T-helper 1 cell (primary cell): ENCODE measurements at places on chromosomes 4 and X.

DNA sequence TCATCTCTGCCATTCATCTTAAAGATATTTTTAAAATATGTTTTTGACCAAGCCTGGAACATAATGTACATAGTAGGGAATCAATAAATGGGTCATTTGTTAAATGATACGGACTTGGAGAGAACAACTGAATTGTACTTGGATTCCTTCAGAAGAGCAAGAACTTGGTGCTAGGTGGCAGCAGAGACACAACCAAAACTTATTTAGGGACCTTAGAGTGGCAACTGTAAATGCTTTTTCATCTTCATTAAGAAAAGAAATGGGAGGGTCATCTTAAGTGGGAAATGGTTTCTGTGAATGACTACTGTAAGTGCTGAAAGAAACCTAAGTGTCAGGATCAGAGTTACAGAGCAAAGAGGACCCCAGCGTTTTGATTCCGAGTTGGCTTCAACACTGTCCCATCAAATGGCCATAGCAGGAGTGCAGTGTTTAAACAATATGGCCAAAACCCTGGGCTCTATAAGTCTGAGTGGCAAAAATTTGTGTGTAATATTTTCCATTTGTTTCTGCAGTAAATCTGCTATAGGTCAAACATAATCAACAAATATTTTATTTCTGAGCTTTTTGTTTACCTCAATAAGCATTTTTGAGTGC, 213.6 kb downstream of the PALLD start:
- DNase-seq = no peak

DNA sequence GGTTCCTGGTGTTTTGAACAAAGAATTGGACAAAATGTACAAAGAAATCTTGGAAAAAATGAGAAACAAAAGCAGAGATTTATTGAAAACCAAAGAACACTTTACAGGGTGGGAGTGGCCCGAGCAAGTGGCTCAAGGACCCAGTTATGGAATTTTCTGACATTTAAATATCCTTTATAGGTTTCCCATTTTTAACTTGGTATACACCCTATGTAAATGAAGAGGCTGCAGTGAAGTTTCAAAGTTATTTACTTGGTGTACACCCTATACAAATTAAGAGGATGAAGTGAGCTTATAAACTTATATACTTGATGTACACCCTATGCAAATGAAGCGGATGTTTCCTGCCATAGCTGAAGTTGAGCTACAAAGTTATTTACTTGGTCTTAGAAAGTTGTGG, 4.7 kb downstream of the NLRP2B start:
- DNase-seq = no peak

DNA sequence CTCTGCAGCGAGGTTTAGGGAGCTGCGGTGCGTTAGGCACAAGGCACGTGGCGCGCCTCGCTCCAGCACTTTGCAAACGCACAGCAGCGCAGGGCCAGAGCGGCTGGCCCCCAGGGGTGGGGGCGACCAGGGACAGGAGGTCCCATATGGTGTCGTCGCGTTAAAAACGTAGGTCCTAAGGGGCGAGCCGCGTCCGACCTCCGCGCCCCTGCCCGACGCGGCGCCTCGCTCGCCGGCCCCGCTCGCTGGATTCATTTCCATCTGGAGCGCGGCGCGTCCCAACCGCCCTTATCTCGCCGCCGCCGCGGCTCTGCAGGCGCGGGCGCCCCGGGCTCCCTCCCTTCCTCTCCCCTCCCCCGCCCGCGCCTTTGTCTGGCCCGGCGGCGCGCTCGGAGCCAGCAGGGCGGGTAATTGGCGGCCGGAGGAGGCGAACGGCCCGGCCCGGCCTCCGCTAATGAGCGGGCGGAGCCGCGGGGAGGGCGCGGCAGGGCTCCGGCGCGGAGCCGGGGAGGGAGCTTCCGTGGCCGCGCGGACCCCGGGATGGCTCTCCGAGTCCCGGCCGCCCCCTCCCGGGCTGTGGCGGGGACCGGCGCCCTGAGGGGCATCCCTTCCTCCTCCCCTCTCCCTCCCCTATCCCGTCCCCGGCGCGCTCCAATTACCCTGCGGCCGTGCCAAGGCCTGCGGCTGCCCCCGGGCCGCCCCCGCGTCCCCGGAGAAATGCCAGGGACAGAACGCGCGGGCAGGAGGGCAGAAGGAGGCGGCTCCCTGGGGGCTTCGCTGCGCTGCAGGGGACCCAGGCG, 409.0 kb downstream of the BCOR start:
- no peak for DNase-seq

GRCh38 chrX:136767104-136767941, 13.4 kb downstream of the ARHGEF6 start:
- peak; percentile 44 for DNase-seq

DNA sequence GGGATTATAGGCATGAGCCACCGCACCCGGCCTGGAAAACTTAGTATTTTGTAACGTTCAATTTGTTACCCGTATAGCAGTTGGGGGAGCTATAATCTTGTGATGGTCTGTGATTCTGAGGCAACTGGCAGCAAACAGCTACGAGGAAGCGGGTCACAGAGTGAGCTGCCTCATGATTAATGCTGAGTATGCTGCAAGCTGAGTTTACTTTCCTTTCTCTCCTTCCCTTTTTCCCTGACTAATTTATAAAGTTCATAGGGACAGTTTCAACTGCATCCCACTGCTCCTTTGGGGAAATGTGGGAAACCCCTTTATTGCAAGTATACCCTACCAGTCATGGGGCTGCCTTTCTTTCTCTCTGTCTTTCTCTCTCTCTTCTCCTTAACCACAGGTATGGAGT, 17.7 kb upstream of the ELOVL6 start:
- no peak for DNase-seq

DNA sequence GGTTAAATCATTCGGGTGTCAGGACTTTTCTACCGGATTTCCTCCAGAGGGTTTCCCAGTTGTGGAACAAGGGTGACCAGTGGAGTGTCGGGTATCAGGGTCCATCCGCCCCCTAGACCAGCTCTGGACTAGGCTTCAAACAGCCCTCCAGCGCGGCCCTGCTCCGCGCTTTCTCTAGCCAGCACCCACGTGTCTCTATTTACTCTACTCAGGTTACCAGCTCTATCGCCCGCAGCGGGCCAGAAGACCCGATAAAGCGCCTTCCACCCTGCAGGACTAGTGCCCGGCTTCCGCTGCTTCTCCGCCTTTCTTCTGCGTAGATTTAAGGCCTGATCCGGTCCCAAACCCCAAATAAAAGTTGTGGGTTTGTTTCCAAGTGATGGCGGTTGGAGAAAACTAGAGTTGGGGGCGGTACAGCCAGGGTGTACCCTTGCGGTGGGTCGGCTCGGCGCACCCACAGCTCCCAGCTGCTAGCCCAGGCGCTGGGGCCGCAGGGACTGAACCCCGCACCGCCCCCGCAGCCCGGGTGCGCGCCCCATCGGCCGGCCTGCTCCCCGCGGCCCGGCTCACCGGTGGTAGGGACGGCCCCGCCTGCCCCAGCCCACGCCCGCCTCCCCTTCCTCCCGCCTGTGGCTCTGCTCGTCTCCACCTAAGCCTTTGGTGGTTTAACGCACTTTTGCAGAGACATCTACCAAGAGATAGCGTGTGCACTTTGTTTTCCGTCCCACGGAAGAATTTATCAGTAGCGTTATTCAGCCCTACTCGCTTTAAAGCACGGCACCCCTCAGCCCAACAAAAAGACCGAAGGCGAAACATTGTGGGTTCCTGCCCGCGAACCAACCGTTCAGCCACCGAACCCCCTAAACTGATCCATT, 2.1 kb downstream of the LEF1 start:
- DNase-seq = peak; percentile 76

GRCh38 chr4:54392479-54392878, 163.4 kb downstream of the PDGFRA start:
- no peak for DNase-seq

GRCh38 chr4:41052287-41052686, 162.1 kb downstream of the APBB2 start:
- DNase-seq = no peak

- no peak for DNase-seq
Measured at GRCh38 chrX:44784241-44784640, 59.6 kb upstream of the DUSP21 start.

DNA sequence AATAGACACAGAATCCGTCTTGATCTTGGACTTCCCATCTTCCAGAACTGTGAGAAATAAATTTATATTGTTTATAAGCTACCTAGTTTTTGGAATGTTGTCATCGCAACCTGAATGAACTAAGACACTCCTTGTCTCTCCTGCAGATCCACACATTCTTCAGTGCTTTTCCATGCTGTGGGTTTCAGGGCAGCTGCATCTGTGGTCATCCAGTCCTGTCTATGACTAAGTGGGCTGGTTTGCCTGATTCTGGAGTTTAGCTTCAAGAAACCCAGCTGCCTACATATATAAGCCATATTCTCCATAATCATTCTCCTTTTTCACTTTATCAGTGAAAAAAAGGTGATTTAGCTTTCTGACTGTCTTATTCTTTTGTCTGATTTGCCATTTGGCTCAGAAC, 170.3 kb upstream of the KIT start:
- DNase-seq = no peak

GRCh38 chr4:8293131-8293975, 23.8 kb downstream of the HTRA3 start:
- peak; percentile 2 for DNase-seq

DNA sequence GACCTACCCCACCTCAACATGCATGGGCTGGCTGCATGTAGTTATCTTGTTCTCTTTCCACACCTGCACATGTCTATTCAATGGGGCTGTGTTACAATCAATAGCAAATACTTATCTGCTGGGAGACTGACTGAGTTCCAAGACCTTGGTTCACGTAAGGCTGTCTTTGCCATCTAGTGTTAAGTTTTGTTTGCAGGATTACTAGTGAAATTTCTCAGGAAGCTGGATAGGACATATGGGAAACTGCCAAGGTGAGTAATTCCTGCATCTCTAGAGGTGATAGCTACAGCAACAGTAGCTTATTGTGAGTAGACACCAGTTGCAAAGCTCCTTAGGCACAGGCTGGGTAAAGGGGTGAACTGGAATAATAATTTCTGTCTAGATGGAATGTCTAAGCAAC, 177.5 kb downstream of the ENOX2 start:
- no peak for DNase-seq

GRCh38 chr4:165516281-165516833, 137.5 kb downstream of the CPE start:
- DNase-seq = no peak

- DNase-seq = no peak
Measured at GRCh38 chrX:21932292-21933002, 8.1 kb upstream of the SMS start.

DNA sequence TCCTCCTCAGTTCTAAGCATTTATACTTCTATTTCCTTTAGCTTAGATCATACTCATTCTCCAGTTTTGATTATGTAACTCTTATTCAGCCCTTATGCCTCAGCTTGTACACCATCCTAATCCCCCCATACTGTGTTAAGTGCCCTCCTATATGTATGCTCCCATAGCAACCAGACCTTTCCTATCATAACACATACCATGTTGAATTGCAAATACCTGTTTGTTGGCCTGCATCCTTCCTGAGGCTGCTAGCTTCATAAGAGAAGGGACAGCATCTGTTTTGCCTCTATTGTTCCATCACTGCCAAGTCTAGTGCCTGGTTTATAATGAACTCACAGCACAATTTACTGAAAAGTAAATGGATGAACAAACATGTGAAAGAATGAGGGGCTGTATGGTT, 443.7 kb downstream of the CENPC start:
- no peak for DNase-seq

GRCh38 chr4:55447831-55448230, 52.1 kb downstream of the TMEM165 start:
- DNase-seq = no peak

DNA sequence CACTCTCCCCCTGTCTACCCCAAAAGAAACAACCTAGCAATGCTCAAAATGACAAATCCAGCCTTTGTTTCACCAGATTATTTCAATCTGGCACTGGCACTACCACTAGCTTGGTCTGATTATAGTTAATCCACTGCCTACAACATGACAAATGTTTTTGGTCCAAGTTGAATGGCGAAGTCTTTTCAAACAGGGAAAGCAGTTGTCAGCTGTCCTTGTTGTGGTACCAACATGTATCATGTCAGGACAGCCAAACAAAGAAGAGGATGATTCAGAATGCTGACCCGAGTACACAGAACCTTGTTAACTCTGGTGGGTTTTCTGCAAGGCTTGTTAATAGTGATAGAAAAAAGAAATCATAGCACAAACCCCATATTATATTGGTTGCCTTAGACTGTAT, 160.8 kb upstream of the ANK2 start:
- DNase-seq = no peak

GRCh38 chrX:146481735-146482134, 327.8 kb upstream of the CXorf51B start:
- no peak for DNase-seq

- DNase-seq = no peak
Measured at GRCh38 chrX:71057848-71058530, 10.1 kb downstream of the SNX12 start.

- no peak for DNase-seq
Measured at GRCh38 chrX:110114260-110114776, 111.4 kb downstream of the TMEM164 start.

DNA sequence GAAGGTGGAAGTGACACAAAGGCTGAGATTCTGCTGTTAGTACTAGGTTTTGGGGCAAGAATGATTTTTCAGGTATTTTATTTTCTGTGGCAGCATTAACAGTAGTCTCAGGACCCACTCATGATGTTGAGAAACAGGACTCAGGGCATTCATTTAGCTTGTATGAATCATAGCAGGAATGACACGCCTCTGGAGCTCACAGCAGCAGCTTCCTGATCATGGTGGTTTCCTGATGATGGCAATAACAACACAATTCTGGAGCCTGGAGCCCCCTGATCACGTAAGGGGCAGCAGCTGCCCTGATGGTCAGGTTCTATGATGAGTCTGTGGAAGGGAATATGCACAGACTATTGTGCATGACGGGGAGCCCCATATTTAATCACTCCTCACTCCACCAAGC, 47.0 kb downstream of the TASL start:
- DNase-seq = no peak

DNA sequence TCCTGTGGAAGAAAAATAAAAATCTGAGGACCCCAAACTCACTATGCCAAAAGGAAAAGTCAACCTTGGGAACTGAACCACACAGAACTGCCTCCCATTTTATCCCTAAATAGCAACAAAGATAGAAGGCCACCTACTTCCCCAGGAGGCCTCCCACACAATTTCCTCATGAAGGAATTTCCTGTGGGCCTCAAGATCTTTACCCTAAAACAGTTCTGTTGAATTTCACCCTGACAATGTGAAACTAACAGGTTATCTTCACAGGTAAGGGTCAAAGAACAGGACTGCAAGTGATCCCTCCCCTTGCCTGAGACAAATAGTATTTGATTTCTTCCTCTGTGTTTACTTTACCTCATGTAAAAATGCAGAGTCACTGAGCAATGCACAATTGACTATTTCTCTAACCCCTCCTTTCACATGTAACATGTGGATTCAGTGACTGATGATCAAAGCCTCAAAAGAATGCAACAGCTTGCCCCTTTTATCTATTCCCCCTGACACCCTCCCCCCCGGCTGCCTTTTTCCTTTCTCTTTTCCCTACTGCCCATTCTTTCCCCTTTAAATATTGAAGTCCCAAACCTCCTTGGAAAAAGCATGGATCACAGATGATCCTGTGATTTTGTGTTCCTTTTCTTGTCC, 33.3 kb downstream of the MEPE start:
- no peak for DNase-seq

- DNase-seq = no peak
Measured at GRCh38 chrX:37378404-37378803, 29.2 kb downstream of the PRRG1 start.

- no peak for DNase-seq
Measured at GRCh38 chrX:106955004-106955772, 35.0 kb downstream of the CLDN2 start.

- no peak for DNase-seq
Measured at GRCh38 chr4:55435141-55435841, 39.5 kb downstream of the TMEM165 start.

GRCh38 chrX:29066516-29066915, 479.3 kb downstream of the IL1RAPL1 start:
- DNase-seq = no peak

GRCh38 chr4:71711985-71712348, 71.9 kb downstream of the GC start:
- no peak for DNase-seq
